Sigmoid colon (tissue), 7 donors: ENCODE measurements at places on chromosomes 16 and 17. TPM values are rescaled to one million over a fixed set of nuclear protein-coding genes. Genes with fewer than 3 reads are reported as not detected.

GRCh38 chr17:4485676-4486646 is 12.7 kb upstream of the SPNS2 start:
- H3K36me3 ChIP-seq: no peaks in the 10 kb centered on the region
- no peak overlapping the region for H3K4me3 ChIP-seq
- no peaks in the 10 kb centered on the region for H3K4me1 ChIP-seq
- no peak for DNase-seq
- H3K27me3 ChIP-seq: no peaks in the 10 kb centered on the region

The DNAAF1 gene
- 0.15 TPM for polyA plus RNA-seq

GRCh38 chr17:33137426-33137825 is 145.8 kb downstream of the SPACA3 start:
- H3K27me3 ChIP-seq: no peaks in the 10 kb centered on the region
- H3K4me1 ChIP-seq: no peaks in the 10 kb centered on the region
- no peak for DNase-seq
- no peaks in the 10 kb centered on the region for H3K36me3 ChIP-seq

DNA sequence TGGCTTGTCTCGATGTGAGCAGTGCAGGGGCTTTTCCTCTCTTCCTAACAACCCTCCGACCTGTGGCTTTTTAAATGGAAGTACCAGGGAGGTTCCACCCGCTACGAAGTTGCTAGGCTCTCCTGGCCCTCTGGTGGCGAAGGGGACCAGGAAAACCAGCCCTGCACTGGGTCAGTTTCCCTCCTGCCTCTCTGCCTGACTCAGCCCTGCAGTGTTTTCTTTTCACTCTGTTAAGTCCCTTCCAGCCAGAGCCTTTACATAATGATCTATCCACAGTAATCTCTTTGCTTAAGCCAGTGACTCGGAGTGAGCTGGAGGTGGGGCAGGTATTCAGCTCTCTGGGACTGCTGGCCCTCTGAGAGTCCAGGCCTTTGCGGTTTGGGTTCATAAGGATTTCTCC is 331.3 kb upstream of the EEF2KMT start:
- DNase-seq: no peak
- H3K27ac ChIP-seq: no peak overlapping the region
- H3K4me1 ChIP-seq: no peaks in the 10 kb centered on the region
- no peaks in the 10 kb centered on the region for H3K27me3 ChIP-seq
- no peaks in the 10 kb centered on the region for H3K36me3 ChIP-seq
- H3K4me3 ChIP-seq: no peak overlapping the region

The HOXB7 gene
- 67.3 TPM for polyA plus RNA-seq

The P2RX5 gene
- polyA plus RNA-seq: 55.3 TPM

The TP53TG3F gene
- polyA plus RNA-seq: not detected

The KCNJ2 gene
- 2.4 TPM for polyA plus RNA-seq

- no peaks in the 10 kb centered on the region for H3K36me3 ChIP-seq
- H3K27ac ChIP-seq: no peak overlapping the region
- no peak for DNase-seq
- H3K4me1 ChIP-seq: peaks cover 7% of the 10 kb centered on the region
- H3K27me3 ChIP-seq: no peaks in the 10 kb centered on the region
Observed at GRCh38 chr17:29713626-29714025, 90.9 kb upstream of the CORO6 start.

- no peak overlapping the region for H3K4me3 ChIP-seq
- H3K36me3 ChIP-seq: no peaks in the 10 kb centered on the region
- DNase-seq: no peak
- no peaks in the 10 kb centered on the region for H3K4me1 ChIP-seq
Observed at GRCh38 chr17:38587203-38587602, 18.5 kb downstream of the SRCIN1 start.

The ST6GALNAC1 gene
- 146 TPM for polyA plus RNA-seq

- H3K4me3 ChIP-seq: no peak overlapping the region
- peaks cover 23% of the 10 kb centered on the region for H3K36me3 ChIP-seq
- peak overlapping the region; percentile 87 for H3K27ac ChIP-seq
- no peaks in the 10 kb centered on the region for H3K27me3 ChIP-seq
- H3K4me1 ChIP-seq: peaks cover 45% of the 10 kb centered on the region
Observed at GRCh38 chr17:27315796-27316465, 22.0 kb downstream of the WSB1 start.

GRCh38 chr16:14569213-14569612 is 60.8 kb downstream of the PARN start:
- DNase-seq: no peak
- no peaks in the 10 kb centered on the region for H3K27me3 ChIP-seq
- no peak overlapping the region for H3K27ac ChIP-seq
- no peak overlapping the region for H3K4me3 ChIP-seq

- H3K27me3 ChIP-seq: no peaks in the 10 kb centered on the region
- H3K4me1 ChIP-seq: no peaks in the 10 kb centered on the region
- H3K27ac ChIP-seq: no peak overlapping the region
- no peak for DNase-seq
- H3K36me3 ChIP-seq: no peaks in the 10 kb centered on the region
- H3K4me3 ChIP-seq: no peak overlapping the region
Observed at GRCh38 chr17:20920095-20920814, 122.6 kb downstream of the USP22 start.

The MAP2K3 gene
- 59.1 TPM for polyA plus RNA-seq

GRCh38 chr17:57401556-57402488 is 145.5 kb downstream of the MSI2 start:
- no peak overlapping the region for H3K4me3 ChIP-seq
- no peak overlapping the region for H3K27ac ChIP-seq
- DNase-seq: no peak
- no peaks in the 10 kb centered on the region for H3K4me1 ChIP-seq

DNA sequence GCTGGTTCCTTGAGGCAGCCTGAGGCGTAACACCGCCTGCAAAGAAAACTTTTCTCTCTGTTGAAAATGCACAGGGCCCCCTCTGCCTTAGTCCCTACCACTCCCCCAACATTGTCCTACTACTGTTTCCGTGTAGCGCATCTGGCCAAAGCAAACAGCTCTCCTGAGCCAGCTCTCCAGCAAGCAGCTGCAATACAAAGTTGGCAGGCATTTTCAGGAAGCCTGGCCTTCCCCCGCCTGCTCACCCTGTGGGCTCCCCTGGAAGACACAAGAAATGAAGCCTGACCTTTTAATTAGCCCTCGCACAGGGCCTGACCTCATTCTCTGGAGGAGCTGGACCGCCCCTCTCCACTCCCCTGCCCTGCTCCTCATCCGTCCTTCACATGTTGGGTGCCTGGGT is 66.7 kb downstream of the SOX9 start:
- no peaks in the 10 kb centered on the region for H3K27me3 ChIP-seq
- no peak overlapping the region for H3K4me3 ChIP-seq
- no peak overlapping the region for H3K27ac ChIP-seq
- no peaks in the 10 kb centered on the region for H3K4me1 ChIP-seq
- DNase-seq: no peak

The TMUB2 gene
- 22.2 TPM for polyA plus RNA-seq

The NUP93 gene
- polyA plus RNA-seq: 18.3 TPM

The TNFRSF17 gene
- 1.8 TPM for polyA plus RNA-seq

DNA sequence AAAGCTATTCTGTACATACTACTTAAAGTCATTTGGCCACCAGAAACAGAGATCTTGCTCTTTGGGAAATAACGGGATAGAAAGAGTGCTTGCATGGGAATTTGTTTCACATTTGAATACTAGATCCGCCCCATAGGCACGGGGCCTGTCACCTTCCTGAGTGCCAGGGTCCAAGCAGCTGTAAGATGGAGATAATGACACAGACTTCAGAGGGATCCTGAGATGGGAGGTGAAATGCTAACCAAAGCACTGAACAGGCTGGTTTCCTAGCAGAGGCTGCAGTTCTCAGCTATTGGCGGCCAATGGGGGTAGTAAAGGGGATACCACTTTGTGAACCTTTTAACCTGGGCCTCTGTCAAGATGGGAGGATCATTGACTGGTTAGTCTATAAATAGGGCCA is 225.4 kb downstream of the IRF8 start:
- H3K4me1 ChIP-seq: peaks cover 9% of the 10 kb centered on the region
- no peak overlapping the region for H3K4me3 ChIP-seq
- H3K27me3 ChIP-seq: no peaks in the 10 kb centered on the region
- DNase-seq: peak; percentile 28

GRCh38 chr17:55717432-55717831 is 5.2 kb downstream of the TMEM100 start:
- no peak overlapping the region for H3K4me3 ChIP-seq
- no peaks in the 10 kb centered on the region for H3K27me3 ChIP-seq
- H3K36me3 ChIP-seq: no peaks in the 10 kb centered on the region
- H3K4me1 ChIP-seq: peaks cover 22% of the 10 kb centered on the region
- H3K27ac ChIP-seq: no peak overlapping the region

The CLDN6 gene
- polyA plus RNA-seq: not detected

The UBE2Z gene
- polyA plus RNA-seq: 51.1 TPM

The MAP3K3 gene
- polyA plus RNA-seq: 8.4 TPM

DNA sequence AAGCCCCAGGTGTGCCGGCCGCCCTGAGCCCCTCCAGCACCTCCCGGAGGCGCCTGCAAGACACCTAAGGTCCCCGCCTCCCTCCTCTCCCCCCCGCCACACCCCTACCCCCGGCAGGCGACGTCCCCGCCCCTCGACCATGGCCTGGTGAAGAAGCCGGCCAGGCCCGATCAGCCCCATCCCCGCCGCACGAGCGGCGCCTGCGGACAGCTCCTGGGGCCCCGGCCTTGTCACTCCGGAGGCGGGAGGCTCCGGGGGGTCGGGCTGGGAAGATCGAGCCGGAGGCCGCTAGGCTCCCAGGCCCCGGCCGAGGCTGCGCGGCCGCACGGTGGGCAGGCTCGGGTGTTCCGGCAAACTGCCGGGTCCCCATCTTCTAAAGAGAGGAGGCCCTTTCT is 405 bp upstream of the ACE start:
- peaks cover 22% of the 10 kb centered on the region for H3K27me3 ChIP-seq
- no peaks in the 10 kb centered on the region for H3K36me3 ChIP-seq
- H3K27ac ChIP-seq: peak overlapping the region; percentile 22

The FOXJ1 gene
- 2.3 TPM for polyA plus RNA-seq

- H3K27me3 ChIP-seq: no peaks in the 10 kb centered on the region
- H3K4me3 ChIP-seq: no peak overlapping the region
- no peaks in the 10 kb centered on the region for H3K36me3 ChIP-seq
- H3K4me1 ChIP-seq: no peaks in the 10 kb centered on the region
- no peak for DNase-seq
- no peak overlapping the region for H3K27ac ChIP-seq
Observed at GRCh38 chr16:84421081-84421937, 53.0 kb downstream of the ATP2C2 start.

- H3K27me3 ChIP-seq: no peaks in the 10 kb centered on the region
Observed at GRCh38 chr16:49679095-49679494, 176.8 kb downstream of the ZNF423 start.

GRCh38 chr17:78130437-78131101 is at the start of gene TMC8:
Gene TMC8, plus strand, starts transcription at chr17:78130771. Its CDS starts 818 bp downstream, at chr17:78131589.
- peaks cover 81% of the 10 kb centered on the region for H3K27me3 ChIP-seq
- no peaks in the 10 kb centered on the region for H3K36me3 ChIP-seq
- no peak for DNase-seq
- H3K27ac ChIP-seq: peak within 1 kb of the TSS; percentile 76
- peak within 1 kb of the TSS; percentile 33 for H3K4me3 ChIP-seq

DNA sequence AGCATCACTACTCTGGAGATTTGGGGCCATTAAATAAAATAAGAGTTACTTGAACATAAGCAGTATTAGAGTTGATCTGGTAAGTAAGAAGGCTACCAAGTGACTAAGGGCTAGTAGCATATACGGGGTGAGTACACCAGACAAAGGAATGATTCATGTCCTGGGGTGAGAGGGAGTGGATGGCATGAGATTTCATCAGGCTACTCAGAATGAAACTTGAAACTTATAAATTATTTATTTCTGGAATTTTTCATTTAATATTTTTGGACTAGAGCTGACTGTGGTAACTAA is 2.3 kb downstream of the SLFN5 start:
- DNase-seq: no peak
- H3K4me1 ChIP-seq: peaks cover 36% of the 10 kb centered on the region
- H3K27ac ChIP-seq: peak overlapping the region; percentile 99
- no peak overlapping the region for H3K4me3 ChIP-seq
- peaks cover 12% of the 10 kb centered on the region for H3K36me3 ChIP-seq

- no peak overlapping the region for H3K4me3 ChIP-seq
- H3K27ac ChIP-seq: no peak overlapping the region
- H3K4me1 ChIP-seq: peaks cover 6% of the 10 kb centered on the region
- DNase-seq: no peak
Observed at GRCh38 chr16:64339052-64339770, 782.7 kb downstream of the CDH11 start.

DNA sequence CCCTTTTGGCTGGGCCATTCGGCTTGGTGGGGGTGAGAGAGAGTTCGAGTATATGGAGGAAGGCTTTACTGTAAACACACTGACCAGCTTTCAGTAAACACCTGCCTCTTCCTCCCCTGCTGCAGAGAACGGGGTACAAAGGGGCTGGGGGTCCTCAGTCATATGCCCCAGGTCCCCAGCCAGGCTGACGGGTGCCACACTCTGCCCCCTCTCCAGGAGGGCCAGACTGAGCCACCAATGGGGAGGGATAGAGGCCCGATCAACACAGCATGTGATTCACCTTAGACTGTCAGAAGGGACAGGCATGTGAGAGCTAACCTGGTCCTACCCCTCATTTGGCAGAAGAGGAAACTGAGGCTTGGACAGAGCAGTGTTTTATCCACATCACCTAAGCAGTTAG is 13.0 kb downstream of the NHERF1 start:
- H3K36me3 ChIP-seq: no peaks in the 10 kb centered on the region
- no peaks in the 10 kb centered on the region for H3K27me3 ChIP-seq
- peaks cover 16% of the 10 kb centered on the region for H3K4me1 ChIP-seq
- DNase-seq: no peak
- no peak overlapping the region for H3K4me3 ChIP-seq
- no peak overlapping the region for H3K27ac ChIP-seq

The FAM20A gene
- 3.0 TPM for polyA plus RNA-seq

The ATP6V0C gene
- polyA plus RNA-seq: 99.0 TPM

- no peak overlapping the region for H3K27ac ChIP-seq
- no peak for DNase-seq
- no peak overlapping the region for H3K4me3 ChIP-seq
- no peaks in the 10 kb centered on the region for H3K36me3 ChIP-seq
- no peaks in the 10 kb centered on the region for H3K27me3 ChIP-seq
Observed at GRCh38 chr16:11610580-11610979, 23.9 kb upstream of the LITAF start.

The RAMP2 gene
- polyA plus RNA-seq: 16.7 TPM

The KRTAP4-1 gene
- polyA plus RNA-seq: not detected

- H3K27me3 ChIP-seq: peaks cover 71% of the 10 kb centered on the region
- H3K4me3 ChIP-seq: no peak overlapping the region
- H3K27ac ChIP-seq: no peak overlapping the region
- DNase-seq: no peak
- no peaks in the 10 kb centered on the region for H3K36me3 ChIP-seq
Observed at GRCh38 chr17:48997827-48998586, 822 bp downstream of the IGF2BP1 start.

The CAVIN1 gene
- polyA plus RNA-seq: 88.9 TPM

DNA sequence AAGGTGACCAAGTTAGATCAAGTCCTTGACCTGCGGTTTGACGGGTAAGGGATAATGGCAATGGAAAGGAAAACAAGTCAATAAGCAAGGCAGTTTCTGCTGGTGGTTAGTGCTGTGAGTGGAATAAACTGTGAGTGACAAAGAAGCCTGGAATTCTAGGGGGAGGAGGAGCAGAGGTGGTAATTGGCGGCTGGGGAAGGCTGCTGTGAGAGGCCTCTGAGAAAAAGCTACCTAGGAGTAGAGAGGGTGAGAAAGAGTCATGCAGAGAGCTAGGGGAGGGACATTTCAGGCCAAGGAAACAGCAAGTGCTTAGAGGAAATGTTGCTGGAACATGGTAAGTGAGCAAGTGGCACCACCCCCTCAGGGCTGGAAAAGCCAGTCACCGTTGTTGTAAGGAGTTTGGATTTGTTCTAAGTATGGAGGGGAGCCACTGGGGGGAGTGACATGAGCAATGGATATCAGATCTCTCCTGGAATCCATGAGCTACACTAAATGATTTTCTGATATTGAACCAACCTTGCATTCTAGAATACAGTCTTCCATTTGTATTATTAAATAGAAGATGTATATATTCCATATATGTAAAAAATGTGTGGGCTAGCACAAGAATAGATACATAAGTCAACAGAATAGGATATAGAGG is 6.7 kb downstream of the NLRC3 start:
- H3K27me3 ChIP-seq: no peaks in the 10 kb centered on the region
- no peak overlapping the region for H3K27ac ChIP-seq
- H3K36me3 ChIP-seq: no peaks in the 10 kb centered on the region
- no peak for DNase-seq
- no peak overlapping the region for H3K4me3 ChIP-seq
